Smooth muscle cell of trachea (primary cell): ENCODE measurements at places on chromosomes 3 and 15. TPM values are rescaled to one million over a fixed set of nuclear protein-coding genes. Genes with fewer than 3 reads are reported as not detected.

The PPARG gene
- 45.4 and 68.1 TPM in 2 replicates for total RNA-seq

The PAQR5 gene
- 5.8 and 7.9 TPM in 2 replicates for total RNA-seq

The TMEM108 gene
- total RNA-seq, result 0.17 TPM in 1 of 2 replicates, not detected in the other

The GJD2 gene
- not detected in 2 replicates for total RNA-seq

The TRIM59 gene
- 14.6 and 46.5 TPM in 2 replicates for total RNA-seq

The GABRB3 gene
- 1.8 and 3.3 TPM in 2 replicates for total RNA-seq

The HHATL gene
- not detected in 2 replicates for total RNA-seq

The HTD2 gene
- 11.2 and 13.5 TPM in 2 replicates for total RNA-seq
